ENCODE measurements at places on chromosomes 12 and 14.

- no peak for DNase-seq
Measured at GRCh38 chr12:11246489-11246888, 23.0 kb downstream of the PRB3 start.

- no peak for DNase-seq
Measured at GRCh38 chr12:108734200-108734906, 3.0 kb upstream of the CORO1C start.

GRCh38 chr14:30971586-30971985 lies 53.9 kb upstream of the AP4S1 start:
- no peak for DNase-seq

DNA sequence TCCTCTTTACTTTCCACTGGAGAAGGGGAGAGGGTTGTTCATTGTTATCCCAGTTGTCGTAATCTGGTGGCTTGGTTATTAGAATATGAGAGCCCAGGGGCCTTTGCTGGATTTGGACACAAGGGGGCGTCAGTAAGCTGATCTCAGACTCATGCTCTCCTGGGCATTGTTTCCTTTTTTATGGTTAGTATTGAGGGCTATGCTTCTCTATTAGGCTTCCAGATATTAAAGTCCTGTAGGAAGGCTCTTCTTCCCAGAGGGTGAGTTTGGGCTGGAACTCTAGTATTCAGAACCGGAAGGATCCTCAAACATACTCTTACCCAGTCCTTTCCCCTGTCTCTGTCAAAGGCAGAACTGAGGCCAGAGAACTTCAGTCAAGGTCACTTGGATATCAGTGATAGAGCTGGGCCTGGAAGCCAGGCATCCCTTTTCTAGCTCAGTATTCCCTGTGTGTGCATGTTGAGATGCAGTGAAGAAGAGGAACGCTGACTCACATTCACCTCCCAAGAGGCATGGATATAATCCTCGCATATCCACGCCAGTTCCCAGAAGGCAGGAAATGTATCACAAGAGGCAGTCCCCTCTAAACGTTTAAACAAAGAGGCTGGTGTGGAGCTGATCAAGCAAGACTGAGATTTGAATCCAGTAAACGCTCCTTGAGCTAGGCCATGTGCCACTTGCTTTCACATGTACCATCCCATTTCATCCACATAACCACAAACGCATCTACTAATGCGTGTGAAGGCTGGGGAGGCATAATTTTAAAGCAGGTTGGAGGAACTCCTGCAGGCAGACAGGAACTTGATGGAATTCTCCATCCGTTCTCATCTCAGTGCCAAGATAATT lies 41.6 kb downstream of the UBE3B start:
- DNase-seq: no peak

DNA sequence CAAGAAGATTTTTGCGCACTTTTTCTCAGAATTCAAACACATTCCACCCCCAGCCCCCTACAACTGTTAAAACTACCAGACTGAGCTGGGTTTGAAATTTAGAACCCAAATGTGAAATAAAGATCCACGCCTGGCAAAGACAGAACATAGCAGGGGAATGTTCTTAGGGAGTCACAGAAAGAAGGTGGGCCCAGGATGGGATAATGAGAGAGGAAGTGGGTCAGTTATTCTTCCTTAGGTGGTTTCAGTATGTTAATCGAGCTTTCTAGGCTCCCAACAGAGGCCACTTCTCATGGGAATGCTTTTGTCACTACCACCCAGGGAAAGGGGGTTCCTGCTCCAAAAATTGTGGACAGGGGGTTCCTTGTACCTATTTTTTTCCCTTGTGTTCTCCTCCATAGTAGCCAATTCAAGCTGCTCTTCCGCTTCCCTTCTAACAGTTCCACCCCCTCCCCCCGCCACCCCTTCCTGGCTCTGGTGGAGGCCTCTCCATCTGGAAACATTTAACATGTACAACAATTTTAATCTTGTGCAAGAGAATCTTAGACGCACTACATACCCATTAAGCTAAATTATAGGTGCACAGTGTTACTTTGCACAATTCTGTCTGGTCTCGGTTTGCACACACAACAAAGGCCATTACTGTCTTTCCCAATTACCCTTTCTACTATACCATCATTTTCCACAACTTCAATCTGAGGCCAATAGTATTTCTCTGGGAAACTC lies 218.1 kb downstream of the MON2 start:
- DNase-seq: no peak

DNA sequence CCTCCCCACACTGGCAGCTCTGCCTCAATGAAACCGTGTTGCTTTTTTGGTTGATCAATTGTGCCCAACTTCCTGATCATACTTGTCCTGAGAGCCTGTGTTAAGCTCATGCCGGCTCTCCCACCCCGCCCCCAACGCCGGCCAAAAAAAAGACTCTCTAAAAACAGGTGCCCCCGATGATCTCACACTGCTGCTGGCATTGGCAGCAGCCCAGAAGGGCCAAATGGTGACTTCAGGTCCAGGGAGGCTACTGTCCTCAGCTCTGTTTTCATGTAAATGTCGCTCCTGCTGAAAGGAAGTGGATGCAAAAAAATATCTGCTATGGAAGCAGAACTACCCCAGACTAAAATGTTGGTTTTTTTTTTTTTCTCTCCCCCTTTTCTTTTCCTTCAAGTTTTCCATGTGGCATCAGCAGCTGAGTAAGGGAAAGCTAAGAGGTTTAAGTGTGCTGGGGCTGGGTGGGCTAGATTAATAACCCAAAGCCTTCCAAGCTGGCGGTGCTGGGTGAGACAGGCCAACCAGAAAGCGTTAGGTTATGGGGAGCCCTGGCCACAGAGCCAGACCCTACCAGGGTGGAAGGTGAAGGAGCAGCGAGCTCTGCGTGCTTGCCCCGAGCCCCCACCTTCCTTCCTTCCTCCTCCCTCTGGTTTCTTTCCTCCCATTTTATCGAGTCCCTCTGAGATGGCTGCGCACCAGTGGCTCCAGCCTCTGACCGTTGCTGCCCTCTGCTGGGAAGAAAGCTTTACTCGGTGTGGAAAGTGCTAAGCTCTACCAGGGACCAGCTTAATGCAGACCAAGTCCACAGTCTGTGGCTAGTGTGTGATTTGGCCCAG lies 396.1 kb downstream of the NRXN3 start:
- no peak for DNase-seq

DNA sequence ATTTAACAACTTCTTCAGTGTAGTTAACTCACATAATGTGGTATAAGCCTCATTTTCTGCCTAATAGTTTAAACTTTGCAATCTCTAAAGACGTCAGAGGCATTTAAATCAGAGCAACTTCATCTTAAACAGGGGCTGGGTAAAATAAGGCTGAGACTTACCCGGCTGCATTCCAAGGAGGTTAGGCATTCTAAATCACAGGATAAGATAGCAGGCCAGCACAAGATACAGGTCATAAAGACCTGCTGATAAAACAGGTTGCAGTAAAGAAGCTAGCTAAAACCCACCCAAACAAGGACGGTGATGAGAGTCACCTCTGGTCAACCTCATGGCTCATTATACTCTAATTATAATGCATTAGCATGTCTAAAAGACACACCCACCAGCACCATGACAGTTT lies 115.6 kb upstream of the PKP2 start:
- DNase-seq: no peak

- DNase-seq: no peak
Measured at GRCh38 chr12:38289396-38289795, 27.2 kb upstream of the ALG10B start.

GRCh38 chr12:63980211-63980610 lies 135.7 kb downstream of the SRGAP1 start:
- no peak for DNase-seq

- no peak for DNase-seq
Measured at GRCh38 chr14:103770902-103771301, 55.3 kb downstream of the ZFYVE21 start.

- DNase-seq: no peak
Measured at GRCh38 chr12:109130297-109131153, 14.1 kb downstream of the ACACB start.

GRCh38 chr12:51753980-51754675 lies 94.4 kb downstream of the FIGNL2 start:
- no peak for DNase-seq

All from esophagus squamous epithelium (tissue), 5 donors.